Hepatocyte (in vitro differentiated cells): ENCODE measurements at places on chromosomes 6 and 20.
A peak's percentile ranks its signal among the peaks of the same experiment; 100 is the strongest.

DNA sequence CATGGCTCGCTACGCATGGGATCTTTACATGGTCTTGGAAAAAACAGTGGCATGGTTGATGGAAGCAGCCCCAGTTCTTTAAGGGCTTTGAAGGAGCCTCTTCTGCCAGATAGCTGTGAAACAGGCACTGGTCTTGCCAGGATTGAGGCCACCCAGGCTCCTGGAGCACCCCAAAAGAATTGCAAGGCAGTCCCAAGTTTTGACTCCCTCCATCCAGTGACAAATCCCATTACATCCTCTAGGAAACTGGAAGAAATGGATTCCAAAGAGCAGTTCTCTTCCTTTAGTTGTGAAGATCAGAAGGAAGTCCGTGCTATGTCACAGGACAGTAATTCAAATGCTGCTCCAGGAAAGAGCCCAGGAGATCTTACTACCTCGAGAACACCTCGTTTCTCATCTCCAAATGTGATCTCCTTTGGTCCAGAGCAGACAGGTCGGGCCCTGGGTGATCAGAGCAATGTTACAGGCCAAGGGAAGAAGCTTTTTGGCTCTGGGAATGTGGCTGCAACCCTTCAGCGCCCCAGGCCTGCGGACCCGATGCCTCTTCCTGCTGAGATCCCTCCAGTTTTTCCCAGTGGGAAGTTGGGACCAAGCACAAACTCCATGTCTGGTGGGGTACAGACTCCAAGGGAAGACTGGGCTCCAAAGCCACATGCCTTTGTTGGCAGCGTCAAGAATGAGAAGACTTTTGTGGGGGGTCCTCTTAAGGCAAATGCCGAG, 78.2 kb downstream of the ASXL1 start:
- DNase-seq = no peak

DNA sequence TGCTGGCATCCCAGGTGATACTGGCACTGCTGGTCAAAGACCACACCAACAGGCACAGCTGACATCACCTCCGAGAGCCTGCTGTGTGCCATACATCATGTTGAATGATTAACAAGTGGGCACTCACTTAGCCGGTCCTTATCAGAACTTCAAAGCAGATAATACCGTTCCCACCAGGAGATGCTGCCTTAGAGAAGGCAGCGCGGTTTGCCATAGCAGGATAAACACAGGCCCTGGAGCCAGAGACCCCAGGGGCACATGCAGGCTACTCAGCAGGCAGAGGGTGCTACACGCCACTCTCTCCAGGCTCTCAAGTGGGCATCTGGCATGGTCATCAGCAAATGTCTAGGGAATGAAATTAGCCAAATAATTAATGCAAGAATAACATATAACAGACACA, 86.5 kb upstream of the CST7 start:
- DNase-seq = no peak

DNA sequence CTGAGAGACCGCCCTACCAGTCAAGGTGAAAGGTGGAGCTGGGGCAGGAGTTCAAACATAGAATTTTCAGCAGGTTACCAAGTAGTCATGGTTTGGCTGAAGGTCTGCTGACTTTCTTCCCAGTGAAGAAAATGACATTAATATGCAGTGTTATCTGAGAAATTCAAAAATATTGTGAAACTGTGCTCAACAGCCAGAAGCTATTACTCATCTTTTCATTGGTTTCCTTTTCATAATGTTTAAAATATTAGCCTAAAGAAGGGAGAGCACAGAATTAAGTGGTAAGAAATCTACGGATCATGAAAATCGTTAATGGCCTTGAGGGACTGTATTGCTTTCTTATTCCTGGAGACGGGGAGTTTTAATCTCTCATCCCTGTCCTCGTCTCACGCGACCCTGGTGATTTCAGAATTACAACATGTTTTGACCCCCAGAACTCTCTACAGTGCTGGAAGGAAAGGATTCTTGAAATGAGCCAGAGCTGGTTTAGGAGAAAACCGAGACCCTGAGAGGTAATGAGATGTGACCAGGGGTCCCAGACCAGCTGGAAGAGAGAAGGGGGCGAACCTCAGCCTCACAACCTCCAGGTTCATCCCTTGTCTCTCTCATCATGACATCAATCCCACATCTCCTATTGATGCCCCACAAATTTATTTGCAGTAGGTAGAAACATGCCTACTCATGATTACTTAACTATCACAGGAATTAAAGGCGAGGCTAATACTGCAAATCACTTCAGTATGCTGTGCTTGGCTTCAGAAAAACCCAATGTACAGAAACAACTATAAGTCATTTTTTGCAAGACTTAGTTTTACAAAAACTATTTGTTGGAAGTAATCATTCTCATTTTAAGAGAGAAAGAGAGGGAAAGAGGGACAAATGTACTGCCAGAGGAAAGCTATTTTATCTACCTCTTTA, 209.5 kb downstream of the FNDC1 start:
- no peak for DNase-seq

GRCh38 chr6:117188627-117189201, 76.6 kb upstream of the VGLL2 start:
- no peak for DNase-seq

DNA sequence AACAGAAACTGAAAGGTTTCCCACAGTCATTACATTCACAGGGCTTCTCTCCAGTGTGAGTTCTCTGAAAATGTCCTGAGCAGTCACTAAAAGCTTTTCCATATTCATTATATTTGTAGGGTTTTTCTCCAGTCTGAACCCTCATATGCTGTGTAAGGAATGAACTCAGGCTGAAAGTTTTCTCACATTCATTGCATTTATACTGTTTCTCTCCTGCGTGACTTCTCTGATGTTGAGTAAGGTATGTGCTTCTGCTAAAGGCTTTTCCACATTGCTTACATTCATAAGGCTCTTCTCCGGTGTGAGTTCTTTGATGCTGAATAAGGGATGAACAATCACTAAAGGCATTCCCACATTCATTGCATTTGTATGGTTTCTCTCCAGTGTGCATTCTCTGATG, 29.8 kb upstream of the ZNF391 start:
- DNase-seq = no peak

- no peak for DNase-seq
Measured at GRCh38 chr20:44030394-44030793, 115.7 kb downstream of the TOX2 start.

DNA sequence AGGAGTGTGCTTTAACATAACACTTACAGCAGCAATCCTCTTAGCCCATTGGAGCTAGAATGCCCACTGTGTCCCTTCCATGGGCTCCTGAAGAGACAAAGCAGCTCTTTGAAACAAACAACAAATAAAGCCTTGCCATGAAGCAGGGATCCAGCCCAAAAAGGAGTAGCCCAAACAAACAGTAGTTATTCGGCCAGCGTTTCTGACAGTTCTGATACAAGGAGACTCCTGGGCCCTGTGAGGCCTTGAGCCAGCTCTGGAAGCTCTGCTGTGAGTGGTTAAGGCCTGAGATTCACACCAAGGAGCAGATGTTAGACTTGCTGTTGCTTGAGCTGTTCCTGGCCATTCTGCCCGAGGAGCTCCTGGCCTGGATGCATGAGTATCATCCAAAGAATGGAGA, 16.9 kb upstream of the ZSCAN16 start:
- no peak for DNase-seq

DNA sequence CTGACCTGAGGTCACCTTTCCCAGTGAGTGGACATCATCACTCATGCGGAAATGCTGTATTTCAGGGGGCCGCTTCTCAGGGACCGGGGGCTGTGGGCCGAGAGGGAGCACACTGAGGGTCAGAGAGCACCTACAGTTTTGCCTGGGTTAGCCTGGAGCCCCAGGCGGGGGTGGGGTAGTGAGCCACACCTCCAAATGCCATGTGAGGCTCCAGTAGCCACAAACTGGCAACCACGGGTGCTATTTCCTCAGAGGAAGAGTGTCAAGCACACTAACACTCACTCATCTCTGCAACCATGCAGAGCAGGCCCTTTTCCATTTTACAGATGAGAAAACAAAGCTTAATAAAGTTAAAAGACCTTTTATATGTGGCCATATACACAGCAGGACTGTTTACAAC, 4.7 kb downstream of the EHMT2 start:
- no peak for DNase-seq

DNA sequence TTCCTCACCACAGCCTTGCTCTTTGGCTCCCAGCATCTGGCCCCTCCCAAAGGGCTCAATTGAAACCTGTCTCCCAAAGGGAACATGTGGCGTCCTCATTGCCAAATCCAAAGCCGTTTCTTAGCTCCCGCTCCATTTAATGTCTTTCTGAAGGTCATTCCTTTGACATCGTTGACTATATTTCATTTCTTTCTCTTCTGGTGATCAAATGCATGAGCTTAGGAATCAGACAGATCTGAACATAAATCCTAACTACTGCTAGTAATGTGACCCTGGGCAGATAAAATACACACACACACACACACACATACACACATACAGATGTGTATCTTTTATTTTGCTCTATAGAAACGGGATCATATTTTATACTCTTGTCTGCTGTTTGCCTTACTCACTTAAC, 964.7 kb upstream of the FLRT3 start:
- DNase-seq = no peak

DNA sequence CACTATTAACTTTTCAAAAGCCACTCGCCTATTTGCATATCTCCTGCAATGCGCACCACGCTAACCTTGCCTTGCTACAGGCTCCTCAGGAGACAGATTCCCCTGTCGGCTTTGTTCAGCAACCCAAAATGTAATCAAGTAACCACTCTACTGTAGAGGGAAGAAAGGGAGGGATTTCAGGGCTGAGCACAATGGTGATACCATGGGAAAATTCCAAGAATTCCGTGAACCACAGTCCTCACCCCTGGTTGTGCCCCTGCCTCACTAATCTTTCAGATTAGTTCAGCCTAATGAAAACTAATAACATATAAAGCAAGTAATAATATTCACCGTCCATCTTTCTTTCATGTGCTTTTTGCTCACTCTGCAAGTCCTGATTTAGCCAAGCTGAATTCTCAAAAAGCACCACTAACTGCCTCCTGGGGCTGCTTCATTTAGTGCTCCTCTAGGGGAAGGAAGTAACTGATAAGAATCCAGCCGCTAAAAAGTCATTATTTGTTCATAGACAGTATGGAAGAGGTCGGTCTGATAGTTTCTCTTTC, 6.6 kb downstream of the CITED2 start:
- no peak for DNase-seq

GRCh38 chr6:136304410-136304809, 14.8 kb upstream of the BCLAF1 start:
- no peak for DNase-seq

DNA sequence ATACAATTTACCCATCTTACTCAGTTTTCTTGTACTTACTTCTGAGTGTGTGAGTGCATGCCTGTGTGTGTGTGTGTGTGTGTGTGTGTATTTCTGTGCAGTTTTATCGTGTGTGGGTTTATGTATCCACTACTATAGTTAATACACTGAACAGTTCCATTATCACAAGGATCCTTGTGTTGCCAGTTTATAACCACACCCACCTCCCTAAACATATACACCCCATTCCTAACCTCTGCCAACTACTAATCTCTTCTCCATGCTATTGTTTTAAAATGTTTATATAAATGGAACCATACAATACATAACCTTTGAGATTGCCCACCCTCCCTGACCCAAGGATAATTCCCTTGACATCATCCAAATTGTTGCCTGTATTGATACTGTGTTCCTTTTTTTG, 18.7 kb downstream of the POFUT1 start:
- DNase-seq = no peak

DNA sequence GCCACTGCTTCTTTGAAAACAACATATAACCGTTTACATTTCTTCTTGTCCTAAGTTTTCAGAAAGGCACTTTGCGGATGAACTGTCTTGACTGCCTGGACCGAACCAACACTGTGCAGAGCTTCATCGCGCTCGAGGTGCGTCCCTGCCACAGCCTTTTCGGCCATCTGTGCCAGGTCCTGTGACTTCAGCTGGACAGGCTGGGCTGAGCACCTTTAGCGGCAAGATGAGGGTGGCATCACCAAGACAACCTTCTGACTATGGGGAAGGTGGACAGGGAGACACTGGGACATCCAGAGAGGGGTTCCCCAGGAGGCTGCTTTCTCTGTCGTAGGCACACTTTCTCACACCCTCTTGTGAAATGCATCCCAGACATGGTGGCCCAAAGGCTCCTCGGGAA, 82.1 kb downstream of the SYNJ2 start:
- no peak for DNase-seq

DNA sequence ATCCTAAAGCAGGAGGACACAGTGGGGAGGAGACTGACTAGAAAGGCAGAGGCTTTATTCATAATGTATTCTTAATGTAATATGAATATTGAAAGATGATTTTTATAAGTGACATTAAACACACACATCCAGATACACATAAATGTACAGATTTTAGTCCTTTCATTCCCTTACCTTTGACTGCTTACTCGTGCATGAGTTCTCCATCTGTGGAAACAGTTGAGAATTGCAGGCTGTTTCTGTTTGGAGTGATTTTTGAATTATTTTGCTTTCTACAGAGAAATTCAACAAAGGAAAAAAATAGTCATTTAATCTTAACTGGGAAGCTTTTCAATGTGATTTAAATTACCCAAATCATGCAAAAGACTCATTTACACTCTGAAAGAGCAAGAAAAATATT, 136.5 kb downstream of the RIMS1 start:
- no peak for DNase-seq

- no peak for DNase-seq
Measured at GRCh38 chr6:36851626-36852025, 12.4 kb upstream of the CPNE5 start.

DNA sequence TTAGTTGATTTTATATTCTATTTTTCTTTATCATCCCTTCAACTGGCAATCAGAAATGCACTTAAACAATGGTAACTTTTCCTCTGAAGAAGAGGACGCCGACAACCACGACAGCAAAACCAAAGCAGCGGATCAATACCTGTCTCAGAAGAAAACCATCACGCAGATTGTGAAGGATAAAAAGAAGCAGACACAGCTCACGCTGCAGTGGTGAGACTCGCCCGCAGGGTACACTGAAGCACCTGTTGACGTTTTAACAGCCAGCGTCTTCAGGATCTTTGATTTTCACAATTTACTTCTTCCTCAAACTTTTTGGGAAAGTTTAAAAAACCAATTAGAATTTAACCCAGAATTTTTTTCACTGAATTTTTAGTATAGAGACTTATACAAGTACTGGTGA, 701 bp downstream of the RFX6 start:
- peak; percentile 23 for DNase-seq

DNA sequence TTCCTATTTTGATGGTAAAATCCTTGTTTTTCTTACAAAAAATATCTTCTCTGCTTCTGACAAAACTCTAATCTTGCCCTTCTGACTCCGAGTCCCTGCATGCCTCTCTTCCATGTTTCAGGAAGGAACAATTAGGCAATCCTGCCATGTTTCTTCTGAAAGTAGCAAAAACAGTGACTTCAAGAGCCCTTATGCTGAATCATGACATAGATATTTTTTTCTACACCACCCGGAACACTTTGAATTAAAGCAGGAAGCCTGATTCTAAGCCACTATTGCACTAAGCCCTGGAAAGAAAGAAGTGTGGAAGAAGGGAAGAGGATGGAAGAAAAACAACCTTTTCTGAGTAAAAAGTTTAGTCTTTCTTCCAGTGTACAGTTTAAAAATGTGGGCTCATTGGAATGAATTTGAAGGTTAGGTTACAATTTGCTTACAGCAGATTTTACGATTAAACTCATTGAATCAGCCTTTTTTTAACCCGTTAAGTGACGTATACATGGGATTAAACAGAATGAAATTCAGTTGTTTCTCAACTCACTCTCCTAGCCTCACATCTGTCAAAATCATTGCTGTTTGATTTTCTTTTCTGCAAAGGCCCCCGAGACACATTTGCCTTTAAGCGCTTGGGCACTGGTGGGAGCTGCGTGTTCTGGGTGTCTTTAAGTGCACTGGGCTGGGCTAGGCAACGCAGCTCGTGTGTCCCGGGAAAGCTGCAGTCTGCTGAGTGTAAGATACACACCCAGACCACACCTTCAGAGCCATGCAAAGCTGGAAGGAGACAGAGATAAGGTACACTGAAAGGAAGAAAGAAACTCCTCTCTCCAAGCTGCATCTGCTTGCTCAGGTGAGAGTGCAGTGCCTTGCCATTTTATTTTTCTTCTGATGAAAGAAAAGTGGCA, 159.4 kb upstream of the CITED2 start:
- DNase-seq = peak; percentile 50
